ENCODE measurements at places on chromosomes 5 and 9.

GRCh38 chr5:115932991-115933390, 29.3 kb upstream of the LVRN start:
- no peak for DNase-seq

GRCh38 chr9:118008246-118008645, 304.0 kb downstream of the TLR4 start:
- DNase-seq = no peak

GRCh38 chr5:59328709-59329296, 564.7 kb downstream of the PDE4D start:
- DNase-seq = no peak

DNA sequence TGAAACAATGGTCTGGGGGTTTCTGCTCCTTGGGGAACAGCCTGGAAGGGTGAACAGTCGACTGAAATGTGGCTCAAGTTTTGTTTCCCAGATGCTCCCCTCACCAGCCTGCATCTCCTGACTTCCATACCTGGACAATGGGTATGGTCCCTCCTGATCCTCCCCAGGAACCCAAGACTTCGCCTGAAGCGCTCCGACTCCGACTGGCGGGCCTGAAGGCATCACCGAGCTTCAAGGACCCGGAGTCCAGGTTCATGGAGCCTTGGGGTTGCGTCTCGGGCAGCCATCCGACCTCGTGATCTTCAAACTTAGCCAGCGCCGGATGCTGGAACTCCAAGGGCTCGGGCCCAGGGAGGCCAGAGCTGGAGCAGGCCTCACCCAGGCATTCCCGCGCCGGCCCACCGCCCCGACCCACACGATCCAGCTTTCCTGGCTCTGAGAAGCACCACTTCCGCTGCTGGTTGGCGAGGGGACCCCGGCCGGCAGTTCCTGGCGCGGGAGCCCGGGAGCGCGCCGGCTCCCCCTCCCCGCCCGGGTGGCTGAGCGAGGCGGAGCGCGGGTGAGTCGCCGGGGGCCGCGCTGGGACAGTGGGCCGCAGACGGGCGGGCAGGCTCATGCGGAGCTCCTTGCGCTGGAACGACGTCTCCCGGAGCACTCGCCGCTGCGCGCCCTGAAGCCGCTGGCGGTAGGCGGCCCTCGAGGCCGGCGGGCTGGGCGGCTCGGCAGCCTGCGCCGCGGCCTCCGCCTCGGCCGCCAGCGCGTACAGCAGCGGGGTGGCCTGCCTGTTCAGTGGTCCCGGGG, 5.2 kb downstream of the SHROOM1 start:
- DNase-seq = no peak

DNA sequence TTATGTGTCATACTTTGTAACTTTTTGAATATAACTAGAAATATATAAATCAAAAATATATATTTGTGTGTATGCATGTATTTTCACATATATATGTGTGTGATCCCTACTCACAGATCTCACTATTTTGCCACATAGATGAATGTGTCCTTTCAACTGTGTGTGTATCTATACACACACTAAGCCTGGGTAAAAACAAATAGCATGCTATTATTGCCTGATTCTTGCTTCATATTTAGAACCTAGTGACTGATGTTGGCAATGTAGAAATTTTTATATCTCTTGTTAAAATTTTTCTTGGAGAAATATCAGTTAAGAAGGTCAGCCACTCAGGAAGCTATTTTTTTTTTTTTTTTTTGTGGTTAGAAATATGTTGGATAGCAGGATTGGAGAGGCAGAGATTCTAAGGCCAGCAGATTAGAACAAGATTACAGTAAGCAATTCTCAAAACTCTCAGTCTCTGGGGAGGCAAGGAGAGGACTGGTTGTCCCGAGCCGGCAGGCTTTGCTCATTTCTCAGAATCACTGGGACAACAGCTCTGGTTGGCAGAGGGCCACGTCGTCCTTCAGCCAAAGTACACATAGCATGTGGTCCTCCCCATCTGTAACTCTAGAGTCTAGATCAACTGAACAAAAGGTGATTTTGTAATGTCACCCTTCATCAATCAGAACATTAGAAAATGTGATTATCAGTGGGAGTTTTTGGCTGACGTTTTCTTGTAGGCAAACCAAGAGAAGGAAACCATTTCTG, 19.7 kb downstream of the C6 start:
- no peak for DNase-seq

DNA sequence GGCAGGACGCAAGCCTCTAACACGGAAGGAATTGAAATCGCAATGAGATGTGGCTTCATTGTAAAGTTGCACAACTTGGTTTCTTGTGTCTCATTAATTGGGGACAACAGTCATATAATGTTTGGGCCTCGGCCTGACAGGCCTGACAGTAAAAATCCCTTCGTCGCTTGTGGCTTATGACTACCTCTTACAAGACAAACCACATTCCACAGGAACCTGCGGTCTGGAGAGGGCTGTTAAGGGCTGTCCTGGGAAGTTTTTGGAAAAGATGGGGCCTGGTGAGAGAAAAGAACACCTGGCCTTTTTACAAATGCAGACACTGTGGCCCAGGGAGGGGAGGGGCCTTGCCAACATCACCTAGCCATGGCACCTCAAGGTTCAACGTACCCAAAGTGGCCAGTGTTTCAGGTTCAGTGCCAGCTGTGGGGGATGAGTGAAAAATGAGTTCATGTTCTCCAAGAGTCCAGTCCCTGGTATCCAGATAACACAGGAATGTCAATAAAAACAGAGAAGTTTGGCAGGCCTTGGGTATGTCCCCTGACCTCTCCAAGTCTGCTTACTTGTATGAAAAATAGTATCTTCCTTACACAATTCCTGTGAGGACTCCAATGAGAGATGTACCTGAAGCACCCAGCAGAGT, 22.2 kb downstream of the SHB start:
- DNase-seq = no peak

- DNase-seq = no peak
These were observed 73.3 kb downstream of the RXRA start for GRCh38 chr9:134399435-134400056.

DNA sequence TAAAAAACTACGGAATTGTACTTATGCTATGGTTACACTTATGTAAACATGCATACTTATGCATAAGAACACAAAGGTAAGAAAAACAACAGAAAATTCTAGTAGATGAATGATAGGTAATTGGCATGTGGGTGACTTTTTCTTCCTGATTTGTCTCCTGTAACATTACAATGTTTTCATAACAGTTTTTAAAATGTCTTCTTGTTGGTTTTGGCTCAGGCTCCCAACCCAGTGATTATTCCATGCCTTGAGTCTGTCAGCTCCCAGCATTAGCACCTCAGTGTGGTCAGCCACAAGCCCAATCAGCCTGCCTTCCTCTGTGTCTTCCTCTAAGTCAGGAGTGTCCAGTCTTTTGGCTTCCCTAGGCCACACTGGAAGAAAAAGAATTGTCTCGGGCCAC, 7.9 kb upstream of the FOXE1 start:
- DNase-seq = no peak

GRCh38 chr9:1388216-1388615, 338.1 kb downstream of the DMRT2 start:
- no peak for DNase-seq

Measured in stimulated activated CD4-positive, alpha-beta T cell treated with anti-CD3 and anti-CD28 coated beads, TNF-alpha, amount 100 ng/mL, for 24 hours (primary cell).